Stimulated activated CD8-positive, alpha-beta memory T cell treated with anti-CD3 and anti-CD28 coated beads, Interleukin-2, amount 100 ng/mL, for 1 hour (primary cell): ENCODE measurements at places on chromosomes 16 and 17.

DNA sequence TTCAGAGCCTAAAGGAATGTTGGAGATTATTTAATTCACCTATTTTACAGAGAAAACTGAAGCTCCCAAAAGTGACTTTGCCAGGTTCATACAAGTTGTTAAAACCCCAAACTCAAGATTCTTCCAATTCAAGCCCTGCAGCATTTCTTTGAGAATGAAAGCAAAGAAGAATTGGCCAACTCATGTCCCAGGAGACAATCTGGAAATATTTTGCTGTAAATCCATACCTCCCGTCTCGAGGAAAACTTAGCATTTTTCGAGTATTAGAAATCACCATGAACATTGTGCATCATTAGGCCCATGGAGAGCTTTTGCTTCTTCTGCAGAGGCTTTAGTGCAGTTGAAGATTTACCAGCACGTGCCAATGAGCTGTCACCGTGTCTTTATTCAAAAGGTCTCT lies 176.4 kb upstream of the KCNJ16 start:
- no peak for DNase-seq

- no peak for DNase-seq
Measured at GRCh38 chr17:45022288-45022648, 29.2 kb downstream of the DCAKD start.

GRCh38 chr17:9098242-9098825 lies 77.0 kb downstream of the NTN1 start:
- DNase-seq, result no peak

- DNase-seq, result no peak
Measured at GRCh38 chr17:42642336-42642735, 16.7 kb upstream of the TUBG2 start.

DNA sequence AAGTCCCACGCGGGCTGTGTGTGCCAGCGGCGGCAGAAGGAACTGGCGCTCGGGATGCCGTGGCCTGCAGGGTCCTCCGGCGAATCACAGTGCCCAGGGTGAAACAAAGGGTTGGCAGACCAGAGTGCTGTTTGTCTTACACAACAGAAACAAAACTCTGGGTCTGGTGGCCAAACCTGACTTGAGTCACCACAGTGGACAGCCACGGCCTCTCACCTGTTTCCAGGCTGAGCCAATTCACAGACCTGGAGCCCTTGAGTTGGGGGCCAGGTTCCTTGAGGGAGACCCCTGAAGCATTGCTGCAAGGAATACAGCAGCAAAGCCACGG lies 2.1 kb upstream of the CHMP6 start:
- DNase-seq, result no peak

DNA sequence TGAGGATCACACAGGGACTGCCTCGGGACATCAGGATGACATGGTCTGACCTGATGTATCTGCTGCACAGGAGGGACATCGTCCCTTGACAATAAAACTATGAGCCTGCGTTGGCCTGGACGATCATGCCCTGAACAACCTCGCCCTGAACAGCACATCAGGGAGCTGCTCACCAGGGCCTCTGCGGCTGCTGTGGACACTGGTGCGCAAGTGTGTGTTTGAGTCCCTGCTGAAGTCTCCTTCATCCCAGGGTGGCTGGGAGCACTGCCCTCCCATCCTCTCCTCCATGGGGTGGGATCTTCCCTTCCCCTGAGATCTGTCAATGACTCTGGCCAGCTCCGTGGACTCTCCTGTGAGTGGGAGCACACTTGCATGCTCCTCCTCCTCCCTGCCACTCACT lies 257.8 kb downstream of the RBFOX3 start:
- no peak for DNase-seq

DNA sequence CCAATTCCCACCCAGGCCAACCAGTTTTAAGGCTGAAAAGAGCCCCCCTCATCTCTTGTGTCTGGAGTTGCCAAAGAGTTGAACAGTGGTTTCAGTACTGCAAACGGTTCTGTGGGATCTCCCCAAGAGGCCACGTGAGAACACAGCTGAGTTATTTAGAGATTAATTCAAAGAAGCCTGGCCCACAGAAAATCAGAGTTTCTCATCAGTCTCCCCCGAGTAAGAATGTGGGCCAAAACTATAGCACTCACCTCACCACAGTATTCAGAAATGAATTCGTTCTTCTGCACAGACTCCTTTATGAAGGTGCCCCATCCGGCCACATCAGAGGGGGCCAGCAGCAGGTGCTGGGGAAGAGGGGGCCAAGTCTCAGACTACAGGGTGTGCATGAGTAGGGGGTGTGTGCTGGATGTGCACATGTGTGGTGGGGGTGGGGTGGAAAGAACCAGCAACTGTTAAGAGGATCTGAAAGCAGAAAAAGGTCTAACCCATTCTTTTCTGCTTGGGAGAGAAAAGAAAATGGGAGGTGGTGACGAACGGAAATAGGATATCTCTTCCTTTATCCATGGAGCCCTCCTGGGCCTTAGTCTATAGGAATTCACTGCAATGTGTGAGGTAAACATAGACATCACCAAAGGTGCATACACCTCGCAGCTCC lies 22.6 kb downstream of the CNTNAP1 start:
- no peak for DNase-seq

DNA sequence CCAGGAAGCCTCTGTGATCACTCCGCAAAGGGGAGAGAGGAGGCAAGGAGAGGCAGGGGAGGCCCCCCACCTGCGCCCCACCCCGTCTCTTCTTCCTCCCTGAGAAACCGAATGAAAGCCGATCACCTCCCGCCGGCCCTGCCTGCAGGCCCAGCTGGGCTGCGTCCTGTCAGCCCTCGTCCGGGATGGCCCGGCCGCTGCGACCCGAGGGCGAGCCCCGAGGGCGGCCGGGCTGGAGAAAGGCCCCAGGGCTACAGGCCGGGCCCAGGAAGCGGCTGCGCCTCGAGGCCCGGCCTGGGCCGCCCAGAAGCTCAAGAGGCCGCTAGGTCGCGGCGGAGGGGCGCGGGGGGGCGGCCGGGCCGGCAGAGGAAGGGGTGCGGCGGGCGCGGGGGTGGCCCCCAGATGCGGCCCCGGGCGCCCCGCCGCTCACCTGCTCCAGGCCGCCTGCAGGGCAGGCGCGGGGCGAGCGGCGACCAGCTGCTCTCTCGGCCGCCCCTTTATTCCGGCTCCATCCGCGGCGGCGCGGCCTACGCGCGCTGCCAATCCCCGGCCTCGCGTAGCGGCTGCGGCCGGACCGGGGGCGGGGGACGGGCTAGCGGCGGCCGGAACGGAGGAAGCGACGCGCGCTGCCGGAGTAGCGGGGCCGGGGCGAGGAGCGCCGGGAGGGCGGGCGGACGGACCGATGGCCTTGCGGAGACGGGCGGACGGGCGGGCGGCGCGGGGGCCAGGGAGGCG lies at the start of gene ZNF319:
ZNF319 (minus strand) TSS at position 702 of the 735 bp plus-strand sequence. CDS start 2,407 bp downstream, outside the sequence.
- no peak for DNase-seq

- no peak for DNase-seq
Measured at GRCh38 chr16:50809561-50809960, 67.7 kb downstream of the CYLD start.

DNA sequence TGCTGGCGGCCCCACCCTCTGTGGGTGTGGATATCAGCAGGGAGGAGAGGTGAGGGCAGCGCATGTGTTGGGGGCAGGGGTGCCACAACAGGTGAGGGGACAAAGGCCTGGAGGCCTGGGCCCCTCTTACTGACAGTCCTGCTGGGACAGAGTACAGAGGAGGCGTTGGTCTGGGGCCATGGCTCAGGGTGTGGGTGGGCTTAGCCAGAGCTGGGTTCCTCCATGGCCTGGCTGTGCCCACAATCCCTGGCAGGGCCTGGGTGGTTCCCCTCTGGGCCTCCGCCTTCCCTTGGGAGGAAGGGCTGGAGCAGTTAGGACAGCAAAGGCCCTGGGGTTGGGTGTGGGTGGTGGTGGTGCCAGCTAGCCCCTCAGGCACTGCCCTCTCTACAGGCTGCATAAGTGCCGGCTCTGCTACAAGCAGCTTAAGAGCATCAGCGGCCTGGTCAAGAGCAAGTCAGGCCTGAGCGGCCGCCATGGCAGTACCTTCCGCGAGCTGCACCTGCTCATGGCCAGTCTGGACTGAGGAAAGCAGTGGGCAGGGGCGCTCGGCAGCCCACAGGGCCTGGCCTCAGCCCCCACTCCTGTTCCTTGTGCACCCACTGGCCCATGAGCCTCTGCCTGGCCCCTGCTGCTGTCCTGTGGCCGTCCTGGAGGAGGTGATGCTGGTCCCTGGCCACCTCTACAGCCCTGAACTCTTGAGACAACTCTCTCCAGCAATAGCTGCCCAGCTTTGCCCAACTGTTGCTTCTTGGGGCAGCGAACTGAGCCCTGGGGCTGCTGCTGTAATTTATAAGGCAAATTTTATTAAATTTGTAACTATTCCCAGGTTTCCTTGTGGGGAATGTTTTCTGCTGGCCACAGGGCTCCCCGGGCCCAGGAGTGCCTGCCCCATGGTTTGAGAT lies 21.1 kb downstream of the KATNB1 start:
- DNase-seq, result no peak

GRCh38 chr17:70552230-70552981 lies 383.1 kb downstream of the KCNJ2 start:
- no peak for DNase-seq

- no peak for DNase-seq
Measured at GRCh38 chr17:42421507-42422338, 1.3 kb downstream of the CAVIN1 start.

DNA sequence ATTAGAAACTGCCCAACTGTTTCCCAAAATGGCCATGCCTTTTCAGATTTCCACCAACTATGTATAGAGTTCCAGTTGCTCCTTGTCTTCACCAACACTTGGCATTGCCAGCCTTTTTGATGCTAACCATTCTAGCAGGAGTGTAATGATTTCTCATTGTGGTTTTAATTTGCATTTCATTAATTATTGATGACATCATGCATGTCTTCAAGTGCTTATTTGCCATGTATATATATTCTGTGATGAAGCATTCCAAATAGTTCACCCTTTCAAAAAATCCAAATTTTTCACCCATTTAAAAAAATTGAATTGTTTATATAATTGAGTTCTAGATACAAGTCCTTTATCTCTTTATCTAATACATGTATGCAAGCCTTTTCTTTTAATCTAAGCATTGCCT lies 245.9 kb upstream of the TNRC6C start:
- no peak for DNase-seq

DNA sequence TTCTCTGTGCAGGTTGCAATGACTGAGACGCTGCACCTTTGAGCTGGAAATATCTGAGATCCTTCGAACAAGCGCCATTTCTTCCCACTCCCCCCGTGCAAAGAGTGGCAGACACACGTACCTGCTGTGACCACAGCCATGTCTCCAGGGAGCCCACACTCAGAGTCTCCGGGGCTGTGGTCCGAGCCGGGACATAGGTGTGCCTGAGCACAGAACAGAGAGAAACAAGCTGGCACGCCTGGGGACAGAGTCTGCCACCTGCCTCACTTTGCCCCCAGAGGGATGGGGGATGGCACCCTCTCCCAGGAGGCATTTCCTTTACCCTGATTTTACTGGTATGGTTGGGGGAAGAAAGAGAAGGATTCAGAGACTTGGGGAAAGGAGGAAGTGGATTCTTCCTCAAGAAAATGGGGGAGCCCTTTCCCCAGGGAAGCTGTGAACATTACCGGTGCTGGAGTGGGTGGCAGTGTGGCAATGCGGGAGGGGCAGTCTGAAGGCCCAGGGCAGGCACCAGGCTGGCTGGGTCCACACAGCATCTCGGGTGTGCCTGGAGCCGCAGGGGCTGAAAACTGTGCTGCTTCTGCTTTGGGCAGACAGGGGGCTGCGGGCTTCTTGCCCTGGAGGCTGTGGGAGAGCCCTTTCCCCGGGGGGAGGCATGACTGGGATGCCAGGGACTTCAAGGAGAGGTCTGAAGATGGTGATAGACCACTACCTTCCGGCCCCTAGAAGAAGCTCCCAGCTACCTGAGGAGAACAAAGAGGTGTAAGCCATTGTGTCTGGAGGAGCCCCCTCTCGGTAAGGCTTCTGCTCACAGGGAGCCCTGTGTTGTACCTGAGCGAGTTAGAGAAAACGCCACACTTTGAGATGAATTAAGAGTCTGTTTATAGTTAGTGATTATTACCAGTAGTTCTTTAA lies 6.6 kb upstream of the PIK3R6 start:
- no peak for DNase-seq

GRCh38 chr17:41910701-41911391 lies 7.9 kb downstream of the ACLY start:
- no peak for DNase-seq

- no peak for DNase-seq
Measured at GRCh38 chr17:73639322-73639721, 4.9 kb downstream of the SDK2 start.

- DNase-seq, result no peak
Measured at GRCh38 chr16:66231452-66232160, 134.9 kb upstream of the CDH5 start.

DNA sequence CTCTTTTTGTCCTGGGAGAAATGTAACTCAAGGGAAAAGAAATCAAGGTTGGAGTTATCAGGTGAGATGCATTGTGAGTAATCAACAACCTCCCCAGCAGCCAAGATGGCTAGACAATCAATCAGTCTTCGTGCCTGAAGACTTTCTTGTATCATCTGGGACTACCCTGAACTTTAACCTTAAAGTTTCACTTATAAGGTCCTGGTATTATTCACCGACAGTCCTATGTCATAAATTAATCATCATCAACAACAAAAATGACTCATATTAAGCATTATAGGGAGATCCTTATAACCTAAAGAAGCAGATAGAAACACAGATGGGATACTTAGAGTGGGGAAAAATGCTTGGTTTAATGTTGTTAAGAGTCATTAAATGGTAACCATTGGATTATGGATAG lies 7.7 kb upstream of the TEKT3 start:
- DNase-seq, result no peak

GRCh38 chr16:68445458-68445857 lies 2.9 kb downstream of the SMPD3 start:
- no peak for DNase-seq

DNA sequence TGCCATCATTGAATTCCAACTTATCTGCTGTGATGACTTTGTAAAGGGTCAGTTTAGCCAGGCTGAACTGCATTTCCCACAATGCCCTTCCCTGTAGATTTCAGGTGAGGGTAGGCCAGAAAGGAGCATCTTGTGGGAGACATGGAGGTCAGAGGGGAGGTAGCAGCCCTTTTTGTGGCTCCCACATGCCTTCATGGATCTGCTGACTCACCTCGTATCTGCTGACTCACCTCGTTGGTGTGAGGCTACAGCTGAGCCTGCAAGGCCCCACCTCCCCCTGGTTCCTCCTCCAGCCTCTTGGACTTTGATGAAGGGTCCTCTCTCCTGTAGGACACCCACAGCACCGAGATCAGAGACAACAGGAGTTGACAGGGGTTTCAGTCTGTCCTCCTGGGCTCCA lies 102.5 kb downstream of the SALL1 start:
- DNase-seq, result no peak

DNA sequence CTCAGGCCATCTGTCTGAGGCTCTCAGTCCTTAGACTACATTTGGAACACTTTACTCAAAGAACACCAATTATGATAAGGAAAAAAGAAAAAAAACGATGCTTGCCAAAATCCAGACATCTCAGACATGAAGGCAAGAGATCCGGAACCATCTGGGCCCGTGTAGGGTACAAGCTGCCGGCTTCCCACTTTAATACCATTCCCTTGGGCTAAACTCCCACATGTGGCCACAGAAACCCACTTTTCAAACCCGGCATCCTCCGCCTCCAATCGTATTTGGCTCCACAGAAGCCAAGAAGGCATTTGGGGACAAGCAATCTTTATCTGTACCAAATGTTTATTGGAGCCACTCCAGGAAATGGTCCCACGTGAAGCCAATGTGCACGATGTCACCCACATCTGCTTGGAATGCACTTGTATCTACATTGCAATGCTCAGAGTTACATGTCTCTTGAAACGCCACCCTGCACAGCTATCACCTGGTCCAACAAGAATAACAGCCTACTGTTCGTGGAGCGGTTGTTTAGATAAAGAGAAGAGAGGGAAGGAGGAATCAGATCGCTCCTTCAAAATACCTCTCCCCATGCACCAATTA lies 33.5 kb downstream of the XYLT1 start:
- no peak for DNase-seq

- DNase-seq, result no peak
Measured at GRCh38 chr16:88575251-88575650, 5.0 kb downstream of the ZC3H18 start.
